ENCODE measurements at places on chromosomes 11 and 22.

GRCh38 chr11:7545611-7546010 is 31.8 kb downstream of the PPFIBP2 start:
- peak; percentile 9 for DNase-seq

- no peak for DNase-seq
Observed at GRCh38 chr11:14578541-14578956, 58.4 kb upstream of the PSMA1 start.

GRCh38 chr11:112277941-112278340 is 17.3 kb upstream of the PLET1 start:
- no peak for DNase-seq

DNA sequence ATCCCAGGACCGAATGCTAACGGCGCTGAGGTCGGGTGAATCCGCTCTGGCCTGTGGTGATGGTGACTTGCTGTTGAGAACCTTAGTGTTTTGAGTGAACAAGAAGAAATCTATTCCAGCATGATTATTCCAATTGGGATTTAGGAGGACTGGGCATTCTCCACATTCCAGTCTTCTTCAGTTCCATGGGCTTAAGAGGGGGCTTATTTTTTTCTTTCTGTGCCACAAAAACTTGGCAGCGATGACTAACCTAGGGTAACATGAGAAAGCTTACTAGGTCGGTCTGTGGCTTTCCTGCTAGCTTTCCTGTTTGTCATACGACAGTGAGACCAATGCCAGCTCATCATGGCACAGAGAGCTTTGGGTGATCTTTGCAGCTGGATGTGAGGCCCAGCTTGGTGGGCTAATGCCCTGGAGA is 62.9 kb upstream of the ATXN10 start:
- DNase-seq, result no peak

DNA sequence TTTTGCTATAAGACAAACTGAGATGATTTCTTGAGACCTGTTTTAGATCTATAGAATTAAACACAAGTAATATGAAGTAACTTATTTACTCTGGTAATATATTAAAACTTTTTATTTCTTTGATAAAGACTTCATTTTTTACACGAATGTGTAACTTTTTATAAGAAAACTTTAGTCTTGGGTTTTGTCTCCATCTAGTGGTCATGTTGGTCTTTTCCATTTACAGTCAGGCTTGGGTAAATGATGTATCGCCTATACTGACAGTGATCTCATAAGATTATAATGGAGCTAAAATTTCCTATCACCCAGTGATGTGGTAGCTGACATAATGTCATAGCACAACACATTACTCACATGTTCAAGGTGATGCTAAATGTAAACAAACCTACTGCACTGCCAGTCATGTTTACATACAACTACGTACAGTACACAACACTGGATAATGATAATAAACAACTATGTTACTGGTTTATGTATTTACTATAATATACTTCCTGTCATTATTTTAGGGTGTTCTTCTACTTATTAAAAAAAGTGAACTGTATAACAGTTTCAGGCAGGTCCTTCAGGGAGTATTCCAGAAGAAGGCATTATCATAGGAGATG is 7.5 kb upstream of the C11orf97 start:
- DNase-seq, result no peak

DNA sequence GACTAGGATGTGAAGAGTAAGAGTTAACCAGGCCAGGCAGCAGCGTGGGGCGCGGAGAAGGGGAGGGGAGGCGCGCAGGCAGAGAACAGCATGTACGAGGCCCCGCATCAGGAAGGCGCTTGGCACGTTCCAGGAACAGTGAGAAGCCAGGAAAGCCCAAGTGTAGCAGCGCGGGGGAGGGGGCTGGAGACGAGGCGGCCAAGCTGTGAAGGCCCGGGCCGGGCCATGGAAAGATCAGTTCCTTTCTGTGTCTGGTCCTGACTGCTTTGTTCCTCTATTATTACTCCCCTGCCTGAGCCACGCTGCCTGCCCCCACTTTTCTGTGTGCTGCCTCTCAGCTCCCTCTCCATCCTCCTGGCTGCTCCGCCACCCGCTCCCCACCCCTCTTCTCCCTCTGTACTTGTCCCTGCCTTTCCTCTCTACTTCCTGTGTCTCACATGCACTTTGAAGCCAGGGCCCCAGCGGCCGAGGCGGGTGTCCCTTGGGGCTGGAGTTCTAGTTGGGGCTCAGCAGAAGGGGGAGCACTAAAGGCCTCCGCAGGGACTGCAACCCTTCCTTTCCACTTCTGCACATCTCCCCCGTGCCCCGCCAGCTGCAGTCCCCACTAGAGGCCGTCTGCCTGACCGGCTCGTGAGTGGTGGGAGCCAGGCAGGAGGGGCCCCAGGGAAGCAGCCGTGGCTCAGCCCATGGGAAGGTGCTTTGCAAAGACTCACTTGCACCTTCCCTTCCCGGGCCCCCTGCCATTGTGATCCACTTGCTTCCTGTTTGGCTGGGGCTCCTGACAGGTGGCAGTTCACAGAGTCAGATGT is 63.7 kb downstream of the PRDM11 start:
- DNase-seq, result no peak

DNA sequence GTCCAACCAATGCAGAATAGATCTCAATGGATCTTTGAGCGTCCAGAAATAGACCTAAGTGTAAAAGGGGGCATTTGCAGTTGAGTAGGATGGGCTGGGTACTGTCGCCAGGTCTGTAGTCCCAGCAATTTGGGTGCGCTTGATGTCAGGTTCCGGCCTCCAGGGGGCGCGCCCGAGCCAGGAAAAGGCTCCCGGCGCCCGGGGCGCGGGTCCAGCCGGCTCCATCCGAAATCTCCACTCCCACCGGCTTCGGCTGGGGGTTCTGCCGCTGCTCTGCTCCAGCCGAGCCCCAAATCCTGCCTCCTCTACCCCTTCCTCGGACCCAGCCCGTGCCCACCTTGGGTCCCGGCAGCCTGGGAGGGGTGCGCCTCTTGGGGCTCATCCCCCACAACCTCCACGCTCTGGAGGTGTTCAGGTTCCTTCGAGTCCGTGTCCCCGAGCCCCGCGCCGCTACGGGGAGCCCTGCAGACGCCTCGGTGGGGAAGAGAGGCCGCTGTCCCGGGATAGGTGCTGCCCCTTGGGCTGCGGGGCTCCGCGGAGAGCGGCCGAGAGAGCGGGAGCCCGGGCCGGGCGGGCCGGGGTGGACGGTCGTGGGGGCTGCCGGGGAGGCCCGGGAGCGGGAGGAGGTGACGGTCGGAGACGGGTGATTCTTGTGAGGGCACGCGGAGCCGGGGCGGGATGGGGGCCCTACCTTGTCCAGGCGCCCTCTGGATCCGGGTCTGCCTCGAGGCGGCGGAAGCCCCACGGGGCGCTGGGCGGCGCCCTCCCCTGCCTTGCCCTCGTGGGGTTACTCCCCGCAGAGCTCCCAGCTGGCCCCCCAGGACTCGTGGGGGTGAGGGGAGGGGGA is 13.0 kb upstream of the CYB5R3 start:
- DNase-seq, result peak; percentile 94

DNA sequence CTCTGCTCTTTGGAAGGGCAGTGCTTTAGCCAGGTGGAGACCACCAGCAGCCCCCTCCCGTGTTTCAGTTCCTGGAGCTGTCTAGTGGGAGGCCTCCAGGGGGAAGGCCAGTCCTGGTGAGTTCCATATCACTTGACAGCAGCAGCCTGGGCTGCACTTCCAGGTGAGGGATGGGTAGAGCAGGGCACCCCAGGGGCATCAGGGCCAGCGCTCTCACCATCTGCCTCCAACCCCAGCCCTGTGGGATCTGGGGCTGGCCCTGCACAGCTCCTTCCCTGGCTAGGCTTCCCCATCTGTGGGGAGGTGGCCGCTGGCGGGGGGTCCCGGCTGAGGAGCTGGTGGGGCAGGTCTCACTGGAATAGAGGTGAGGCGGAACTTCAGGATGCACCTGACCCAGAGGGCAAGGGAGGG is 60.5 kb downstream of the MORC2 start:
- DNase-seq, result peak; percentile 21

DNA sequence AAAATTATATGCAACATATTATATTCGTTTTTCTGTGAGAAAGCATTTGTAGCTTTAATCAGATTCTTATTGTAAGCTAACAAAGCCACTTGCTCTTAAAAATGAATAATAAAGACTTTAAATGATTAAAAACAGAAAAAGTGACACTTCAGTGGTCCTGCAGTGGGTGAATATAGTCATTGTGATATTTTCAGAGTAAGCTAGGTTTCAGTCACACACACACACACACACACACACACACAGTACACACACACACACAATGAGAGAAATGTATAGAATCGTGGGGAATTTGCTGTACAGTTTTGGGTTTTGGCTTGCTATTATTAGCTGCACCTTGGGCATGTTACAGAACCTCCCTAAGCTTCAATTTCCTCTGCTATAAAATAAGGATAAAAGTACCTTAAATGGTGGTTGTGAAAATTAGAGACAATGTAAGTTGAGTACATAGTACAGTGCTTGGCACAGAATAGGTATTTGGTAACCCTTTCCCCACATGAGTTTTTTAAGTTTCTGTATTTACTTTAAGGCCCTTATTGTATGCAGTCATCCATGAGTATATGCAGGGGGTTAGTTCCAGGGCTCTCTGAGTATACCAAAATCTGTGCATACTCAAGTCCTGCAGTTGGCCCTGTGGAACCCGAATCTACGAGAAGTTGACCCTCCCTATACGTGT is 39.8 kb downstream of the CSTPP1 start:
- no peak for DNase-seq

DNA sequence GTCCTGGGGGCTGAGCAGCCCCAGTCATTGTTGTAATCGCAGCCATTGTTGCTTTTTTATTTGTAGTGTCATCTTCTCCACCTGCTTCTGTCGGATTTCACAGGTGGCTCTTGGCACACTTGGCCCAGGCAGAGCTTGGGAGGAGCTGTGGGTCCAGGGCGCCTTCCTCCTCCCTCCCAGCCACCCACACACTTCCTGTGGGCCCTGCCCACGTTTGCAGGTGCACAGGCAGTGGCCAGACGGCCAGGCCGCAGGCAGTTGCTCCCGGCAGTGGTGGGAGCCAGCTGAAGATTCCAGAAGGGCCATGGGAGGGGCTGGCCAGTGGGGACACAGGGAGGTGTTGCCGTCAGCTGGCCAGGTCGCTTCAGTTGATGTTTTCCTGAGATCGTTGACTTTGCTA is 1191.9 kb downstream of the BRD1 start:
- no peak for DNase-seq

- no peak for DNase-seq
Observed at GRCh38 chr22:39179841-39180335, 27.4 kb upstream of the CBX7 start.

DNA sequence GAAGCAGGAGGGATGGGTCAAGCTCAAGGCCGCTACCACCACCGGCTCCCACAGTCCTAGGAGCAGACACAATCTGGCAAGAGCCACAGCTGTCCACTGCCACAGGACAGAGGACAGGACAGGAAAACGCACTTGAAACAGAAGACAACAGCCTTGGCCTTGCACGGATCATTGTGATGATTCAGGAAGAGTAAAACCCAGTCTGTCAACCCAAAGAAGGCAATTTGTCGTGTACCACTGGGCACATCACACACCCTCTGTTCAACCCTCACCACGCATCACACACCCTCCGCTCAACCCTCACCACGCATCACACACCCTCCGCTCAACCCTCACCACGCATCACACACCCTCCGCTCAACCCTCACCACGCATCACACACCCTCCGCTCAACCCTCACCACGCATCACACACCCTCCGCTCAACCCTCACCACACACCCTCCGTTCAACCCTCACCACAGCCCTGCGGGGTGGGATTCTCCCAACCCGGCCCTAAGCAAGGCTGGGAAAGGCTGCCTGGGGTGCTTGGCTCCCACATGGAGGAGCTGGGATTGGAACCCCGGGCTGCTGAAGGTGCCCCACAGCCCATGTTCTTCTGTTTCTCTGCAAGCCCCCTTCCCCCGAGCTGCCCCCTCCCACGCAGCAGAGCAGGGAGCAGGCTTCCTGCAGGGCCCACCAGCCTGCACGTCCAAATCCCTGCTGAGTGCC is 11.3 kb upstream of the CDC42BPG start:
- no peak for DNase-seq

DNA sequence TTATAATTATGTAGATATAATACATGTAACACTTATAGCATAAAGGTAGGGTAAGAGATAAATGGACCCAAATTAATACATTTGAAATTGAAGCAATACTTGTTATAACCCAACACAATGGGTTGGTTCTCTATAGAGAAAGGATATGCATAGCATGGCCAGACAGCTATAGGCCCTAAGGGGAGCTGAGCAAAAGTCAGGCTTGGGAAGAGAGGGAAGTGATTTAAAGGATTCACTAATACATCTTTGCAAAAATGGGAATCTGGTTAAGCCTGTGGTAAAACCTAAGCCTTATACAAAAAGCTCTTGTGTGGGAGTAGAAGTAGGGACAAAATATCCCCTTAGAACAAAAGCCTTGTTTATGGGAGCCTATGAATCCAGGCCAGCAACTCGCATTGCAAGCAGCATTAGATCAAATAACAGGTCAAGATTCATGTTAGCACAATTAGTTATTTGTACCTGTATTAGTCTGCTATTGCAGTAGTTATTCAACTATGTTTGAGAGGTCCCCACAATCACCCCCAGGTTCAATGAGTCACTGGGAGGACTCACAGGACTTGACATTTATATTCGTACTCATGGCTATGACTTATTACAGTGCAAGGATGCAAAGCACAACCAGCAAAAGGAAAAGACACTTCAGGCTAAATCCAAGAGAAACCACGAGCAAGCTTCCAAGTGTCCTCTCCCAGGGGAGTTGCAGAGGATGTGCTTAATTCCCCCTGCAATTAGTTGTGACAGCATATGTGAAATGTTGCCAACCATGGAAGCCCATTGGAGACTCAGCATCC is 144.7 kb upstream of the LMO1 start:
- DNase-seq, result no peak

- no peak for DNase-seq
Observed at GRCh38 chr22:29463629-29464028, 16.4 kb upstream of the NEFH start.

DNA sequence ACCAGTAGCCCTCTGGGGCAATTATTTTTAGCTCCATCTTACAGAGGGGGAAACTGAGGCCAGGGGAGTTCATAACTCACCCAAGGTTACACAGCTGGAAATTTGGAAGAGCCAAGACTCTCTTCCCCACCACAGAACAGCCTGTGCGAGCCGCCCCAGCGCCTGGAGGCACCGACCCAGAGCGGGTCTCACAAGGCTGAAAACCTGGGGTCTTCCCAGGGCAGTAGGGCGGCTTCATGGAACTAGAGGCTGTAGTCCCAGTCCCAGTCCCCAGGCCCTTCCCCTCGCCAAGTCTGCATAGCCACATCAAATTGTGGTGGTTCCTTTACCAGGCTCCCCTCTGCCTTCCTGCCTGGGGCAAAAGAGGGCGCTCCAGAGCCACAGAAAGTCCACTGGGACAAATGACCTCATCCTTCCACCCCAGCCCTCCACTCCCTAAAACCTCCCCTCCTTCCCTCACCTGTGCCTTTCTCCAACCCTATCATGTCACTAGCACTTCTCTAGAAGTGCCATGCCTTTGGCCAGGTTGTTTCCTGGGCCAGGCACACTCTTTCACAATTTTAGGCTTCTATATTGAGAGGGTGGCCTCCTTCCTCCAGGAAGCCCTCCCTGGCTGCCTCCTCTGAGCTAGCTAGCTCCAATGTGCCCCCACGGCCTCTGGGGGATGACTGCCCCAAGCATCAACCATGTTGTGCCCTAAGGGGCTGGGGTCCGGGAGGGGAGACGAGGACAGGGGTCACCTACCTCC is 15.2 kb upstream of the CDC42EP1 start:
- peak; percentile 78 for DNase-seq
